Activated CD8-positive, alpha-beta memory T cell treated with anti-CD3 and anti-CD28 coated beads, Interleukin-2, amount 10 ng/mL, durations not matched to agents 7 days and 5 days (primary cell): ENCODE measurements at places on chromosomes 3 and 15.

GRCh38 chr3:59235634-59236012, 185.8 kb upstream of the CFAP20DC start:
- peak; percentile 78 for DNase-seq

- no peak for DNase-seq
Measured at GRCh38 chr3:17745301-17745700, 2.9 kb upstream of the TBC1D5 start.

- no peak for DNase-seq
Measured at GRCh38 chr3:179731544-179731943, 78.7 kb downstream of the USP13 start.

- DNase-seq, result no peak
Measured at GRCh38 chr3:12393894-12394293, 90.4 kb upstream of the TSEN2 start.

DNA sequence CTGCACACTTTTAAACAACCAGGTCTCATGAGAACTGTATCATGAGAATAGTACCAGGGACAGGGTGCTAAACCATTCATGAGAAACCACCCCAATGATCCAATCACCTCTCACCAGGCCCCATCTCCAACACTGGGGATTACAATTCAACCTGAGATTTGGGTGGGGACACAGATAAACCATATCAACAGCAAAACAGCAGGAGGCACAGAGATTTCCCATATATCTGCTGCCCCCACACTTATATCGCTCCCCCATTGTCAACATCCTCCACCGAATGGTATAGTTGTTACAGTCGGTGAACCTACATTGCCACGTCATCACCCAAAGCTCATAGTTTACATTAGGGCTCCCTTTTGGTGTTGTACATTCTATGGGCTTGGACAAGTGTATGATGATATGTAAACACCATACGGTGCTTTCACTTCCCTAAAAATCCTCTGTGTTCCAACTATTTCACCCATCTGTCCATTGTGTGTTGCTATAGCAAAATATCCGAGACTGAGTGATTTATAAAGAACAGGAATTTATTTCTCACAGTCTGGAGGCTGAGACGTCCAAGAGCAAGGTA, 224.8 kb downstream of the FAM43A start:
- no peak for DNase-seq

- no peak for DNase-seq
Measured at GRCh38 chr3:53161450-53161819, 426 bp downstream of the PRKCD start.

GRCh38 chr3:33855884-33856546, 57.6 kb downstream of the PDCD6IP start:
- no peak for DNase-seq
